NCI-H2171 treated with DMSO at 0.1 percent for 48 hours (cell line): ENCODE measurements at places on chromosomes 7 and 10.

DNA sequence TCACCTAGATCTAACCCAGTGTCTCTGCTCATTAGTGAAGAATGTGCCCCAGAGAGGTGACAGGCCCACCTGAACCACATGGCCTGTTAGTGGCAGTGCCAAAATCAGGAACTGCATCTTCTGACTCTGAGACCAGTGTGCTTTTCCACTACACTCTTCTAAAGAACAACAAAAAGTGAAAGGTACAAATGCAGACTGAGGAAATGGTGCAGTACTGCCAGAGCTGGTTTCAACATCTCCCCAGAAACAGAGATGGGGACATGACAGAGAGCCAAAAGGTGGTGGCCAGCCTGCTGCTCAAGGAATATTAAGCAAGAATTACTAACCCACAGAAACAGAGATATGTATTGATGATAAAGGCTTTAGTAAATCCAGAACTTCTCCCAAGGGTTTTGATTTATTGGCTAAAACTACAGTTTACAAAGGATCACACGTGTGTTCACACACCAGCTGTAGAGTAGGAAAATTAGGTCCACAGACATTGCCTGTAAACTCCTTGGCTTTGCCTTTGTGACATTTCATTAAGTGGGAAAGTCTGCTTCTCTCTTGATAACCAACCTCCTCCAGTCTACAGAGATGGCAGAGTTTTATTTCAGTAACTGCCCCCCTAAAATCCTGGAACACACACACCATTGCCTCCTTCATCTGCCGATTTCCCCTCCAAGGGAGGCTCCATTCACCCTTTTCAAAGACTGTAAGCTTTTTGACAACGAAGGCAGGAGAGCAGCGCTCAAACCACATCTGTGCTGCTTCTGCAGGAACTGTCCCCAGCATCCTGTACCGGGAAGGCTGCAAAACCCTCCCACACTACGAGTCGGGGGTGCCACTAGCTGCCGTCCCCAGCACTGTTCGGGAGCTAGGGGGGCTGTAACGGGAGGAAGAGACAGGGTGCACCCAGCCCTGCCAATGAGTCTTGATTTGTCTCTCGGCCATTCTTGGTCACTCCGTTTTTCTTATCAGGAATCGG, 29.8 kb downstream of the GSDME start:
- DNase-seq, result no peak

- DNase-seq, result no peak
These were observed 9.2 kb downstream of the ITIH5 start for GRCh38 chr10:7657552-7657951.

DNA sequence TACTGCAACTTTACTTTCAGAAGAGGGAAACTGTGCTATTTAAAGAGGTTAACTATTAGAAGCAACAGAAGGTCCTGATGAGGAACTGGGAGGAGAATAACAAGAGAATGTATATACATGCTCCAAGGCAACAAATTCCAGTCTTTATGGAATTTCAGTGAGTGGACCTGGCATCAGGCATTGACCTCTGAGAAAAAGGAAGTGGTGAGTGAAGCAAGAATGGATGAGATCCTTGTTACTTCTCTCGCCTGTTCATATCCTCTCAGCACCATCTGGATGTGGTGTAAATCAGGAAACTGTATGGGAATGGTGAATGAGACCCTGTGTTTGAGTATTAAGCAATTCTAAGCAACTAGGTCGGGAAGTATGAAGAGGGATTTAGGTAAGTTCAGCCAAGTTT, 30.3 kb upstream of the KBTBD2 start:
- DNase-seq, result no peak

GRCh38 chr10:6393168-6393567, 186.9 kb downstream of the PRKCQ start:
- DNase-seq, result no peak

- no peak for DNase-seq
These were observed 118.7 kb upstream of the GDF10 start for GRCh38 chr10:47181052-47181849.

DNA sequence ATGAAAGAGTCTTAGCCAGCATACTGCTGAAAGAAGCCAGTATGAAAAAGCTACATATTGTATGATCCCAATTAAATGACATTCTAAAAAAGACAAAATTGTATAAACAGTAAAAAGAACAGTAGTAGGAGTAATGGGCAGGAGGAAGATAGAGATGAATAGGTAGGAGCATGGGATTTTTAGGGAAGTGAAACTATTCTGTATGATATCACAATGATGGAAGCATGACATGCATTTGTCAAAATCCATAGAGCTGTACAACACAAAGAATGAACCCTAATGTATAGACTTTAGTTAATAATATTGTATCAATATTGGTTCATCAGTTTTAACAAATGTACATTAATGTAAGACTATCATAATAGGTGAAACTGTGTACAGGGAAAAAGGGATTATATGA, 147.9 kb downstream of the IMMP2L start:
- DNase-seq, result no peak

GRCh38 chr7:9835199-9835598, 1138.5 kb upstream of the PHF14 start:
- DNase-seq, result no peak

- no peak for DNase-seq
These were observed 38.3 kb upstream of the PTPN12 start for GRCh38 chr7:77498659-77499379.

- DNase-seq, result no peak
These were observed at the start of gene GIMAP1 for GRCh38 chr7:150716368-150716767. Gene GIMAP1 (plus strand): TSS chr7:150716613. CDS start chr7:150719048, 2,435 bp downstream.

- DNase-seq, result no peak
These were observed 1199.9 kb downstream of the GATA3 start for GRCh38 chr10:9254353-9254752.

GRCh38 chr10:30141423-30141822, 82.0 kb upstream of the JCAD start:
- DNase-seq, result no peak

DNA sequence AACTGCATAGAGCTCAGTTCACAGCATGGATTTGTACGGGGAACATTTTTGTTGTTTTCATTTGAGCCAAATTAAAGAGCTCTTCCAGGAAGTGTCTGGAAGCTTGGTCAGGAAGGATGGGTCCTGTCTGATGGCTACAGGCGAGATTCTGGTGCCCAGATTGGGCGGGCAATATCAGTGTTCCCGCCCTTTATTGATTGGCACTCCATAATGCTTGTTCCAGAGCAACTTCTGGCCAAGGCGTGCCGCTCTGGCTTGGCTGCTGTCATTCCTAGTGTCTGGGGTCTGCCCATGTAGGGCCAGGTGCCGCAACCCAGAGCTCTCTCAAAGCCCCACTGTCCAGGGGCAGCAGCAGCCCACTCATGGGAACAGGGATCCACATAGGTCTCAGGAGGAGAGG, 45.9 kb downstream of the RAMP3 start:
- DNase-seq, result no peak

DNA sequence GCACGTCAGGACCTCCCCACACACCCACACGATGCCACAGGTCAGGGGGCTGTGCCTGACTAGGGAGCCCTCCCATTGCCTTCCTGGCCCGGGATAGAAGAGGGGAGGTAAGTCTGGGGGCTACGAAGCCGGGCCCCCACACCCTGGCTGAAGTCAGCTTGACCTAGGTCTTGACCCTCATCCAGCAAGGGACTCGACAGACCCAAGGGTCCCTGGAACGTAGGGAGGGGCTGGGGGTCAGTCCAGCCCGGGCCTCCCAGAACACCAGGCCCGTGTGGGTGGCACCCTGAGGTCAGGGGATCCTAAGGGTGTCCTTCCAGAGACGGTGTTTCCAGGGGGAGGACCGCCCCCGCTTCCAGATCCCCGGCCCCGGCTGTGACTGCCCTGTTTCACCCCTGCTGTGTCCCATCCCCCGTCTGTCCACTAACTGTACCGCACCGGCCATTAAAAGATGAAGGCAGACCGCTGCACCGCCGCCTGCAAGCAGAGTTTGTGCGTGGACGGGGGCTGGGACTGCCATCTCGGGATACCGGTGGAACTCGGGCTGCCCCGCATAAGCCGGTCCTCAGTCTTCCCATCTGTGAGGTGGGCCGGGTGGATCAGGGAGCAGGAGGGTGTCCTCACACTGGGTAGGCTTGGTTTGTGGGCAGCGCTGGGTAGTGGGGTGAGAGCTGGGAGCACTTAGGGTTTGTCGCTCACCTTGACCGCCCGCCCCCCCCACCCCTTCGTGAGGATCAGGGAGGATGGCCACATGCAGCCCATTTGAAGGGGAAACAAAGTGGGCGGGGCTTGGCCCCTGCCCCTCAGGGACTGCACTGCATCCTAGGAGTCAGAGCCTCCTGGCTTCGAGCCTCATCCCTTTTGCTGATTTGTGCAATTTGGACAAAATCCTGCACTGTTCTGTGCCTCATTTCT, 21.1 kb downstream of the SLC29A4 start:
- no peak for DNase-seq

- DNase-seq, result peak; percentile 9
These were observed 35.3 kb upstream of the SPOCK2 start for GRCh38 chr10:72123616-72124015.

- DNase-seq, result no peak
These were observed 241.3 kb upstream of the KMT2E start for GRCh38 chr7:104772405-104773345.

DNA sequence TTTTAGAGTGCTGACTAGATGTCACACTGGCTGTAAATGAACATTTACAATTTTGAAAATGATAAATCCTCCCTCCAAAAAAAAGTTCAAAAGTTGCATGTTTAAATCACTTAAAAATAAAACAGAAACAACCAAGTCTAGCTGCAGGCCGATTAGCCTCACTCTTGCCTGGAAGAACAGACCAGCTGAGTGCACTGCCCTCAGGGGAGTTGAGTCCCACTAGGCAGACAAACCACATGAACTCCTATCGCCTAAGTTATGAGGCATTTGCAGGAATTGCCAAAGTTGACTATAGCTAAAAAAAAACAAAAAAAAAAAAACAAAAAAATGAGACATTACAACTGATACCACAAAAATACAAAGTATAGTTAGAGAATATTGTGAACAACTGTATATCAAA, 510.0 kb downstream of the ANKRD7 start:
- no peak for DNase-seq

DNA sequence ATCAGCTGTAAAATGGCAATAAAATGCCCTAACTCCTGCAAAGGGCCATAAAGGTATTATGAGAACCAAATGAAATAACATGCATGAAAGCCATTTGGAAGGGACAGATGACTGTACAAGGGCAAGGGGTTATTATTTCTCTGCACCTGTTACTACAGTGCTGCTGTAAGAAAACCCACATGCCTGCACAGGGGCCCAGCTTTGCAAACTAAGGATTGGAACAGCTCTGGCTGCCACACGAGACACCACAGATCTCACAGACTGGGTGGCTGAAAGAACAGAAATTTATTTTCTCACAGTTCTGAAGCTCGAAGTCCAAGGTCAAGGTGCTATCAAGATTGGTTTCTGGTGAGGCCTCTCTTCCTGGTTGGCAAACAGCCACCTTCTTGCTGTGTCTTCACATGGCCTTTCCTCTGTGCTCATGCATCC, 409.0 kb upstream of the NRP1 start:
- no peak for DNase-seq

DNA sequence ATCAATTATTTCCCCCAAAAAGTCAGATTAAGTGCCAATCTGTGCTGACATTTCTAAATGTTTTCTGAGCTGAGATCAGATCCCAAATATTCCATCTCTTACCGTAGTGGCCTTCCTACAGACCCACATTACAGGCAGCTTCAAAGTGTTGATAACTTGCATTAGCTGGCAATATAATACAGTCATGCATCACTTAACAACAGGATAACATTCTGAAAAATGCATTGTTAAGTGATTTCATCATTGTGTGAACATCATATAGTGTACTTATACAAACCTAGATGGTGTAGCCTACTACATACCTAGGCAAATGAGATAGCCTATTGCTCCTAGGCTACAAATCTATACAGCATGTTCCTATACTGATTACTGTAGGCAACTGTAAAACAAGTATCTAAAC, 22.4 kb downstream of the SLC25A13 start:
- DNase-seq, result no peak

DNA sequence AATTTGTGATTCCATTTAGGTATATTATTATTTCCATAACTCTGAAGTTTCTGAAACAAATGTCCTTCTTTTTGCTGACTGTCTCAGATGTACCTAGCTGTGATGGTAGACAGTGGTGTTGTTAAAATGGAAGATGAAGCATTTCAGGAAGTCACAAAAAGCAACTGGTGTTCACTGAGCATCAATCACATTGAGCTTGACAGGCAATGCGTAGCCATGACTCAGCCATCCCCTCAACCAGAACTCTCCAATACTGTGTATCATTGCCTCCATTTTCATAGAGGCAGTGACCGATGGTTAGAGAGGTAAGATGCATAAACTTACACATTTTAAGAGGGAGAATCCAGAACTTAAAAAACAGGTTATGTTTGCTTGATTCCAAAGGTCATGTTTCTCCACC, 434.0 kb downstream of the INHBA start:
- DNase-seq, result no peak

- no peak for DNase-seq
These were observed 270.3 kb downstream of the GFRA1 start for GRCh38 chr10:116002735-116003134.

DNA sequence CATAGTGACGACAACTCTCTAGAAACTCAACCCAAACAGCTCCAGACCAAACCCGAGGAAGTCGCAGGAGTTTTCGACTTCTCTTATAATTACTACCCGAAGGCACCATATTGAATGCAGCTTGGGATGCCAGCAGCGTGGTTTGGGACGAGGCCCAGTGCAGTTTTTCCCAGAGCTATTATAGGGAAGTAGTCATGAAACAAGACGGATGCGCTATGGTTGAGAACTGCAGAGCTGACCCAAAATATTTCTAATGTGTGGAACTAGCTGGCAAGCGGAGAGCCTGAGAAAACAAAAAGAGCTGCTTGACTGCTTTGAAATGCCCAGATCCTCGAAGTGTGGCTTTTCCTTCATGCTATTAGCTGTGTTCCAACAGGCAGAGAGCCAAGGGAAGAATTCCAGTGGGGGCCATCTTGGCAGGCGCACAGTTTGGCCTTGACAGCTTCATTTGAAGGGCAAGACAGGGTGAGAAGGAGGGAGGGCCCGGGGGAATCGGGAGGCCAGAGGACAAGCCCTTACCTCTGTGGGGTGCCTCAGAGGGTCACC, 122.7 kb downstream of the CUL2 start:
- DNase-seq, result no peak

DNA sequence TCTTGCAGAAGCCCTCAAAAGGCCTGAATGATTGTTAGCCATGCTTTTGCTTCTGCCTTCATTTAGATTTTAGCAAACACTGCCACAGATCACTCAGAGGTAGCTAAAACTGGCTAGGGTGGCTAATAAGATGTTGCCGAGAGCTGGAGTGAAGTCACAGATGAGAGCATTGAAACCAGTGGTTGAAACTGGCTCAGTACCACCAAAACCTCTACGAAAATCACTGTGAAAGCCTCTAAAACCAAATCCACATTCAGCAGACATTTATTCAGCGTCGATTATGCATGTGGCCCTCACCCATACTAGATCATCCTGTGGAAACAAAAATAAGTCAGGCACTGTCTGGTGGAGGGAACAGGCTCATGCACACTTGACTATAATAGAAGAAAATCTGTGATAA, 50.8 kb downstream of the PIK3CG start:
- DNase-seq, result no peak

- peak; percentile 61 for DNase-seq
These were observed 34.2 kb downstream of the PARD3 start for GRCh38 chr10:34780818-34781380.

GRCh38 chr7:515628-516027, 4.0 kb downstream of the PDGFA start:
- no peak for DNase-seq

GRCh38 chr7:3358991-3359390, 57.9 kb downstream of the SDK1 start:
- DNase-seq, result no peak

GRCh38 chr10:31789555-31789954, 139.1 kb downstream of the ARHGAP12 start:
- no peak for DNase-seq

- DNase-seq, result no peak
These were observed 46.2 kb upstream of the ZNF716 start for GRCh38 chr7:57403601-57404342.
